ENCODE measurements at places on chromosomes 7 and 10. TPM values are rescaled to one million over a fixed set of nuclear protein-coding genes. Genes with fewer than 3 reads are reported as not detected.

DNA sequence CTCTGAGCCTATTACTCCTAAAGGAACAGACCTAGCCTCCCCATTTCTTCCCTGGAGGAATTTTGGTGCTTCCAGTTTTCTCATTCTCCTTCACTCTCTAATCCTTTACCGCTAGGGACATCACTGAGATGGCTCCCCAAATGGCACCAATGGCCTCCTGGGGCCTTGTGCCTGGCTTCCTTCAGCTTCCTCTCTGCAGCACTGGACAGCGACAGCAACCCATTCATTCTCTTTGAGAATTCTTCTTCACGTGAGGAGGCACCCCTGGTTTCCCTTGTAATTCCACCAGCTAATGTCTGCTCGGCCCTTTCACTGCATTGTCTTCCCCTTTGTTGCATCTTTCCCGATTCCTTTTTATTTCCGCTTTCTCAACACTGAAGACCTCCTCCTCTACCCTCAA is 24.6 kb upstream of the KDM7A start:
- H3K27me3 ChIP-seq = no peaks in the 10 kb centered on the region
- H3K27ac ChIP-seq = no peak overlapping the region
- no peak for DNase-seq
- H3K36me3 ChIP-seq = no peaks in the 10 kb centered on the region
- no peaks in the 10 kb centered on the region for H3K4me1 ChIP-seq
- no peak overlapping the region for H3K4me3 ChIP-seq

The HOXA13 gene
- not detected for total RNA-seq

The CNPY1 gene
- total RNA-seq = not detected

The UCN3 gene
- total RNA-seq = not detected

The MNX1 gene
- 39.6 TPM for total RNA-seq

DNA sequence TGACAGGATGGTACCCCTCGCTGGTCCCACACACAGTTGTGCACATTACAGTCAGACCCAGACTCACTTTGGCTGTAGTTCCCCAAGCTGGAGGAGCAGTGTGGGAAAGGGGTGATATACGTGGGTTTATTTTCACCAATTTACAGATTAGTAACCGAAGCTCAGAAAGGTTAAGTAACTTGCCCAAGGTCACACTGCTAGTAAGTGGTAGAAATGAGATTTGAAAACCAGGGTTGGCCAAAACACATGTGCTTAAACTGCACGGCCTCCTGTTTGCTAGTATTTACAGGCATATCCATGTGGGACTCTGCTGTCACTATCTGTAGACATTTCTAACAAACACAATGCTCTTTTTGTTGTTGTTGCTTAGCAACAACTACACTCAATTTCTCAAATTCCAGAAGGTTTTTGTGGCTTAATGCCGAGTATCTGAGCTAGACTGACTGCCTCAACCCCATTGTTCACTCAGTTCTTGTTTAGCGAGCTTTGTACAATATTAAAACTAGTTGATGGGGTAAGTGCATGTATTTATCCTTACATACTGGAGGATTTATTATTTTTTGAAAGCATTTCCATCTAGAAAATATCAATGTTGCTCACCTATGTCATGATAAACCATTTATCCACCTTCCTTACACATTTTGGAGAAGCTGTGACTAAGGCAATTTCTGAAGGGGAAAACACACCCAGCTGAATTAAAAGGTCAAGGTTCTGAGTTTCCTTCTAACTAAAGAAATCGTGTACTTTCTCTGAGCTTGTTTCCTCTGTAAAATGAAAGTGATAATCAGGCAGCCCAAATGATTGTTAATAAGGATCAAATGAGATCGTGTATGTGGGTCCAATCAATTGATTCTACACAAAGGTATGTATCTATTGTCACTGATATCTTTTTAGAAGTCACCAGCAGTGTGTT is 5.3 kb upstream of the TMEM139 start:
- H3K4me3 ChIP-seq = no peak overlapping the region
- no peaks in the 10 kb centered on the region for H3K36me3 ChIP-seq
- H3K4me1 ChIP-seq = peaks cover 36% of the 10 kb centered on the region
- no peaks in the 10 kb centered on the region for H3K27me3 ChIP-seq
- no peak for DNase-seq

Measured in body of pancreas (tissue), 4 donors.